Effector memory CD4-positive, alpha-beta T cell (primary cell): ENCODE measurements at places on chromosomes 3 and 15.

GRCh38 chr15:66592505-66593218 is 26.9 kb upstream of the LCTL start:
- DNase-seq, result no peak
- no peak overlapping the region for H3K4me3 ChIP-seq
- peaks cover 3% of the 10 kb centered on the region for H3K27me3 ChIP-seq
- H3K36me3 ChIP-seq, result no peaks in the 10 kb centered on the region

- H3K4me1 ChIP-seq, result no peaks in the 10 kb centered on the region
- H3K4me3 ChIP-seq, result no peak overlapping the region
- no peaks in the 10 kb centered on the region for H3K27me3 ChIP-seq
- H3K36me3 ChIP-seq, result no peaks in the 10 kb centered on the region
These were observed 38.6 kb downstream of the ACSBG1 start for GRCh38 chr15:78195735-78196201.

DNA sequence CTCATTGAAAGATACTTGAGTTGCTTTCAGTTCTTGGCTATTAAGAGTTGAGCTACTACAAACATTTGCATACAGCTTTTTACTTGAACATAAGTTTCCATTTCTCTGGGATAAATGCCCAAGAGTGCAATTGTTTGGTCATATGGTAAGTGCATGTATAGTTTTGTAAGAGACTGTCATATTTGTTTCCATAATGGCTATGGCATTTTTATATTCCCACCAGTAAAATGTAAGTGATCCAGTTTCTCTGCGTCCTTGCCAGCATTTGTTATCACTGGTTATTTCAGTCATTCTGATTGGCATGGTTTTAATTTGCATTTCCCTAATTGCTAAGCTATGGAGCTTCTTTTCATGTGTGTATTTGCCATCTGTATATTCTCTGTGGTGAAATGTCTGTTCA is 22.5 kb downstream of the C3orf80 start:
- H3K4me1 ChIP-seq, result no peaks in the 10 kb centered on the region
- no peak overlapping the region for H3K4me3 ChIP-seq
- DNase-seq, result no peak
- H3K36me3 ChIP-seq, result no peaks in the 10 kb centered on the region
- H3K27ac ChIP-seq, result no peak overlapping the region
- no peaks in the 10 kb centered on the region for H3K27me3 ChIP-seq

GRCh38 chr3:120203016-120203415 is 82.0 kb downstream of the GPR156 start:
- no peak overlapping the region for H3K27ac ChIP-seq
- DNase-seq, result no peak
- H3K4me3 ChIP-seq, result no peak overlapping the region
- H3K36me3 ChIP-seq, result no peaks in the 10 kb centered on the region

GRCh38 chr3:37737134-37737533 is 124.5 kb upstream of the CTDSPL start:
- H3K4me1 ChIP-seq, result no peaks in the 10 kb centered on the region
- no peak for DNase-seq
- H3K27me3 ChIP-seq, result no peaks in the 10 kb centered on the region
- no peak overlapping the region for H3K4me3 ChIP-seq
- H3K36me3 ChIP-seq, result no peaks in the 10 kb centered on the region
- no peak overlapping the region for H3K27ac ChIP-seq

GRCh38 chr3:151538456-151539393 is 77.9 kb upstream of the IGSF10 start:
- no peaks in the 10 kb centered on the region for H3K27me3 ChIP-seq
- H3K4me1 ChIP-seq, result no peaks in the 10 kb centered on the region
- DNase-seq, result no peak
- H3K27ac ChIP-seq, result no peak overlapping the region
- H3K4me3 ChIP-seq, result no peak overlapping the region

DNA sequence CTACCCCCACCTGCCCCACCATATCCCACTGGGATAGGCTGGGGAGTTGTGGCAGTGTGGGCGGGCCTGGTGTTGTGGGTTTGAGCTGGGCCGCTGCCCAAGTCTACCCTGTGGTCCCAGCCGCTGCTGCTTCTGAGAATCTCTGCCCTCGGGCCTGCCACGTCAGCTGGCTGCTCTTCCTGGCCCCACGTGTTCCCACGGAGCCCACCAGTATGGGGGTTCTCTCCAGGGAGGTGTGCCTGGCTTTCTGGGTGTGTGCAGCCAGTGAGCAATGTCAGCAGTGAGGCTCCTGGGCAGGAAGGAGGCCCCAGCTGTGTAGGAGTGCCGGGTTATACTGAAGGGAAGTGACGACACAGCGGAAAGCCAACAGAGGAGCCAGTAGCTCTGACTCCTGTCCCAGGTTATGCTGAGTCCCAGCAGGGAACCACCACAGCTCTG is 10.5 kb downstream of the GNAI2 start:
- H3K4me1 ChIP-seq, result peaks cover 66% of the 10 kb centered on the region
- H3K27ac ChIP-seq, result peak overlapping the region; percentile 84
- H3K27me3 ChIP-seq, result no peaks in the 10 kb centered on the region
- H3K36me3 ChIP-seq, result peaks cover 25% of the 10 kb centered on the region
- peak; percentile 71 for DNase-seq

DNA sequence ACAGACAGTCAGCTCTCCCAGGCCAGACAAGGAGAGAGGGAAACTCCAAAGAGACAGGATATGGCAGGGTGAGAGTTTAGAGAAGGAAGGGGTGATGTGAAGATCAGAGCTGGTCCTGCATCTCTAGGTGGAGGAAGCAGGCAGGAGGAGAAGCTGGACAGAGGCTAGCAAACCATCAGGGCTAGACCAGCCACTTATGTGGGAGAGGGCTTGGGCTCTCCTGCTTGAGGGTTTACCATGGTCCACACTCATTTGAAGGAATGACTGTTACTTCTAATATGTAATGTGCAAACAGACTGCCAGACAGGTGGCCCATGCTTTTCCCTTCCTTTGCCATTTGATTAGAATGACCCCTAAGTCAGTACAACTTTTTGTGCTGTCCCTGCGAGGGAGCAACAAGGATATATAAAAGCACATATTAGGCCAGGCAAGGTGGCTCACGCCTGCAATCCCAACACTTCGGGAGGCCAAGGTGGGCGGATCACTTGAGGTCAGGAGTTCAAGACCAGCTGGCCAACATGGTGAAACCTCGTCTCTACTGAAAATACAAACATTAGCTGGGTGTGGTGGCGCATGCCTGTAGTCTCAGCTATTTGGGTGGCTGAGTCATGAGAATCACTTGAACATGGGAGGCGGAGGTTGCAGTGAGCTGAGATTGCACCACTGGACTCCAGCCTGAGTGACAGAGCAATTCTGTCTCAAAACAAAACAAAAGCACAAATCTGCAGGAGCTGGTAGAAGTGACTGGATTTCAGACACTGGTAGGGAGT is 41.0 kb upstream of the MANF start:
- DNase-seq, result no peak
- no peaks in the 10 kb centered on the region for H3K36me3 ChIP-seq
- H3K27me3 ChIP-seq, result no peaks in the 10 kb centered on the region
- no peak overlapping the region for H3K4me3 ChIP-seq

GRCh38 chr15:85955501-85956391 is 123.9 kb upstream of the AGBL1 start:
- DNase-seq, result no peak
- no peak overlapping the region for H3K27ac ChIP-seq
- no peaks in the 10 kb centered on the region for H3K4me1 ChIP-seq

DNA sequence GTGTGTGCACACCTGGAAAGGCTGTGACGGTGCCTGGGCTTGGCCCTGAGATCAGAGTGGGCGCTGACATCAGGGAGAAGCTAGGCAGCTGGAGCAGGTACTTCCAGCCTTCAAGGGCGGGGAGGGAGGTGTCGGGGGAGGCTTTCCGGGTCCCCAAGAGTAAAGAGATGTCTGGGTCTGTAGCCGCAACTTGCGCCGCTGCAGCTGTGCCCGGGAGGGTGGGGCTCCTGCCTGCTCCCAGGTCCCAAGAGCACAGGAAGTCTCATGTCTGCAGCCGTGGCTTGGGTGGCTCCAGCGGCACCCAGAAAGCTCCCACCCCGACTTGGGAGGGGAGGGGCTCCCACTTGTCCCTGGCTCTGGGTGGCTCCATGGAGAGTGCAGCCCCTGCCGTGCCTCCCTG is 103.2 kb upstream of the BNIP2 start:
- peaks cover 39% of the 10 kb centered on the region for H3K4me1 ChIP-seq
- no peaks in the 10 kb centered on the region for H3K27me3 ChIP-seq
- H3K36me3 ChIP-seq, result no peaks in the 10 kb centered on the region
- H3K4me3 ChIP-seq, result no peak overlapping the region
- no peak overlapping the region for H3K27ac ChIP-seq
- peak; percentile 13 for DNase-seq

GRCh38 chr3:53005854-53006513 is 39.9 kb downstream of the SFMBT1 start:
- H3K27me3 ChIP-seq, result no peaks in the 10 kb centered on the region
- no peaks in the 10 kb centered on the region for H3K4me1 ChIP-seq
- no peak for DNase-seq
- no peak overlapping the region for H3K4me3 ChIP-seq
- no peak overlapping the region for H3K27ac ChIP-seq

DNA sequence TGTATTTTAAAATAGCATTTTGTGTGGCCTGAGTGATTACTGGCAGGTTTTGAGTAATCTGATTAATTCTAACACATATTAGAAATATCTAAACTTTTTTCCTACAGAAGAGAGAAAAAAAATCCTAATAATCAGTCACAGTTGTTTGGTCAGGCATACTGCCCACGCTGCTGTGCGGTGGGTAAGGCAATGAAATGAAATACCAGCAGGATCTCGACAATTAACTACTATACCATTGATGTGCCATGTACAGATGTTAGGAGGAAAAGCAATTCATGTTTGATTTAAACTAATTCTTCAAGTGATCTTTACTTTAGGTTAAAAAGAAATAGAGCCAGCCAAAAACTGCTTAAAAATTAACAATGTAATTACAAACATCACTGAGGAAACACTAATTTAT is 5.2 kb downstream of the GRAMD2A start:
- peaks cover 10% of the 10 kb centered on the region for H3K27me3 ChIP-seq
- no peaks in the 10 kb centered on the region for H3K36me3 ChIP-seq
- H3K4me1 ChIP-seq, result peaks cover 4% of the 10 kb centered on the region
- no peak overlapping the region for H3K27ac ChIP-seq
- no peak for DNase-seq

GRCh38 chr15:78680431-78681075 is 39.5 kb upstream of the CHRNB4 start:
- no peaks in the 10 kb centered on the region for H3K4me1 ChIP-seq
- DNase-seq, result no peak
- H3K27me3 ChIP-seq, result no peaks in the 10 kb centered on the region

- no peaks in the 10 kb centered on the region for H3K36me3 ChIP-seq
- H3K4me3 ChIP-seq, result no peak overlapping the region
- H3K27ac ChIP-seq, result no peak overlapping the region
- no peaks in the 10 kb centered on the region for H3K4me1 ChIP-seq
These were observed 618.6 kb downstream of the NAALADL2 start for GRCh38 chr3:175477651-175478224.

DNA sequence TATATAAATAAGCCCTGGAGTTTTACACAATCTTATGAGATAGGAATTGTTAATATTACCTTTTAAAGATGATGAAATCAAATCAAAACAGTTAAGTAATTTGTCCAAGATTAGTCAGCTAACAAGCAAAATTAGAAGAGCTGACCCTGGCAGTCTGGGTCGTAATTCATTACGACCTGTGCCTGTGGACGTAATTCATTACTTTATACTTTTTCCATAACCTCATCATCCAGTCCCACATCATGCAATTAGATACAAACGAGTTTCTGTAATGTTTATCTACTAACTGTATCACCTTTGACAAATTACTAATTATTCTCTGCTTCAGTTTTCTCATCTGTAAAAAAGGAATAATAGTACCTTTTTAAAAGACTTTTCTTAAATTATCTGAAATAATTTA is 665.9 kb downstream of the ZBBX start:
- no peaks in the 10 kb centered on the region for H3K27me3 ChIP-seq
- no peaks in the 10 kb centered on the region for H3K4me1 ChIP-seq
- H3K4me3 ChIP-seq, result no peak overlapping the region
- H3K36me3 ChIP-seq, result no peaks in the 10 kb centered on the region
- no peak for DNase-seq

DNA sequence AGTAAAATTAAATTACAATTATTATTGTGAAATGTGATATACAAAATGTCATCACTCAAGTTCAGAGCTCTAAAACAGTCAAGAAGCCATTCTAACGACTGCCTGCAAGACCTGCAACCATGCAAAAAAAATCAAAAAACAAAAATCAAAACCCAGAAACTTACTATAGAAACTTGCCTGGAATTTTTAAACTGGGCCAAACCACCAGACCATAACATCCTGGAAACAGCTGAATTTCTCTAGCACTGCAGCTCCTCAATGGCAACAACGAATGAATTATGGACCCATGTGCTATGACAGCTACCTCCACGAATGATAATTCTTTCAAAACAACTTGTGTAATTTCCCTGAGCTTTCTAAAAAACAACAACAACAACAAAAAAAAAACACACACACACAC is 130.0 kb upstream of the KCNMB2 start:
- no peak overlapping the region for H3K4me3 ChIP-seq
- no peaks in the 10 kb centered on the region for H3K36me3 ChIP-seq
- H3K27ac ChIP-seq, result no peak overlapping the region
- H3K4me1 ChIP-seq, result no peaks in the 10 kb centered on the region

DNA sequence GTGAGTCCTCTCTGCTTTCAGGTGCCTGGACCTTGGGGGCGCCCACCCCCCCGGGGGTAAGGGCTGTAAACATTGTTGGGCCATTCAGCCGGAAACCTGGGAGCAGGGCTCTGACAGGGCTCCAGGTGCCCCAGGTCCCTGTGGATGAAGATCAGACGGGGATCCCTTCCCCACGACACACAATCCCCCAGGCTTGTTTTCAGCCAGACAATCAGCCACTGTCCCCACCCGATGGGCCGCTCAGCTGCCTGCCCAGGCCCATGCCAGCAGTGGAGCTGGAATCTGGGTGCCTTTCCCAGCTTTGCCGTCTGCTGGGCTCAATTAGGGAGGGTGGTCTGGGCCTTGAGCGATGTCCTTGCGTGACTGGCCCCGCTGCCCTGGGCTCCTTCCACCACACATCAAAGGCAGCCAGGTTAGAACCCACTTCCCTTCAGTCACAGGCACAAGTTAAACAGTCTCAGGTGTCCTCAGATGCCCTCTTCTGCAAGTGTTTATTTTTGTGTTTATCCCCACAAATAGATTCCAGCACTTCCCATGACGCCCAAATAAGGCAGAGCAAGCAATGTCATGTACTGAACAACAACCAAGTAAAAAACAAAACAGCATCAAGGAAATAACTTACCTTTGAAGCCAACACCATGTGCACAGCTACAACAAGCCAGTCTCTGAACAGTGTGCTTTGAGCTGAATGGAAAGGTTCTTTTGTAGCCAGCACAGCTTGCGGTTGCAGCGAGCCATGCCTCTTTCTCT is 77.0 kb upstream of the ALDH1A3 start:
- no peaks in the 10 kb centered on the region for H3K4me1 ChIP-seq
- DNase-seq, result no peak
- H3K4me3 ChIP-seq, result no peak overlapping the region

- no peaks in the 10 kb centered on the region for H3K36me3 ChIP-seq
- H3K27me3 ChIP-seq, result no peaks in the 10 kb centered on the region
- H3K27ac ChIP-seq, result no peak overlapping the region
- DNase-seq, result no peak
- H3K4me3 ChIP-seq, result no peak overlapping the region
These were observed 1108.3 kb downstream of the ROBO1 start for GRCh38 chr3:78659386-78659987.

GRCh38 chr3:49454898-49455681 is 15.0 kb upstream of the DAG1 start:
- DNase-seq, result no peak
- no peaks in the 10 kb centered on the region for H3K27me3 ChIP-seq
- H3K4me3 ChIP-seq, result no peak overlapping the region
- no peak overlapping the region for H3K27ac ChIP-seq
- no peaks in the 10 kb centered on the region for H3K4me1 ChIP-seq
